ENCODE measurements at places on chromosomes 3 and 15.

- DNase-seq: no peak
Measured at GRCh38 chr15:77591968-77592613, 40.6 kb downstream of the LINGO1 start.

DNA sequence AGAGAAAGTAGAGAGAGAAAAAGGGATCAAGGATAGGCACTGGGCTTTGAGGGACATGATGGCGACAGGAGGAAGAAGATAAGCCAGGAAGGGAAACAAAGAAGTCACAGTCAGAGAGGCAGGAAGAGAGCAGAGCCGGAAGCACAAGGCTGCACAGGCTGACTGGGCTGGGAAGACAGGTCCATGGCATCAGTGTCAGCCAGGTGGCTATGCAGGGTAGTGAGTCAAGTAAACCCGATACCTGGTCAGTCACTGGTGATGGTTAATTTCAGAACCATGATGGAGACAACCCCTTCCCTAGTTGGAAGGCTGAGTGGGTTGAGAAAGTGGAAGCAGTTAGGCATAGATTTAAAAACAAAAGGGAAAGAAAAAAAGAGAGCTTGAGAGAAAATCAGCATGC, 203.8 kb downstream of the EPHB1 start:
- DNase-seq: no peak

GRCh38 chr3:58484722-58485069, 7.2 kb upstream of the KCTD6 start:
- DNase-seq: no peak

DNA sequence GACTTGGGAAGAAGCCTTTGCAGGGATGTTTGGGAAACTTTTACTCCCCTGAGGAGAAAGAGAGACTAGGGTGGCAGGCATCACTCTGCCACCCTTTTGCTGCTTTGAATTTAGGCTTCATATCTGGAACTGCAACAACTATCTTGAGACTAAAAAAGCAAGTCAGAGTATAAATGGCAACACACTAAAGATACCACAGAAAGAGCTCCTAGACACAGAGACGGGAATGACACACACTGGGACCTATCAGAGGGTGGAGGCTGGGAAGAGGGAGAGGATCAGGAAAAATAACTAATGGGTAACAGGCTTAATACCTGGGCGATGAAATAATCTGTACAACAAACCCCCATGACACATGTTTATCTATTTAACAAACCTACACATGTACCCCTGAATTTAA, 237.8 kb downstream of the FGF12 start:
- no peak for DNase-seq

DNA sequence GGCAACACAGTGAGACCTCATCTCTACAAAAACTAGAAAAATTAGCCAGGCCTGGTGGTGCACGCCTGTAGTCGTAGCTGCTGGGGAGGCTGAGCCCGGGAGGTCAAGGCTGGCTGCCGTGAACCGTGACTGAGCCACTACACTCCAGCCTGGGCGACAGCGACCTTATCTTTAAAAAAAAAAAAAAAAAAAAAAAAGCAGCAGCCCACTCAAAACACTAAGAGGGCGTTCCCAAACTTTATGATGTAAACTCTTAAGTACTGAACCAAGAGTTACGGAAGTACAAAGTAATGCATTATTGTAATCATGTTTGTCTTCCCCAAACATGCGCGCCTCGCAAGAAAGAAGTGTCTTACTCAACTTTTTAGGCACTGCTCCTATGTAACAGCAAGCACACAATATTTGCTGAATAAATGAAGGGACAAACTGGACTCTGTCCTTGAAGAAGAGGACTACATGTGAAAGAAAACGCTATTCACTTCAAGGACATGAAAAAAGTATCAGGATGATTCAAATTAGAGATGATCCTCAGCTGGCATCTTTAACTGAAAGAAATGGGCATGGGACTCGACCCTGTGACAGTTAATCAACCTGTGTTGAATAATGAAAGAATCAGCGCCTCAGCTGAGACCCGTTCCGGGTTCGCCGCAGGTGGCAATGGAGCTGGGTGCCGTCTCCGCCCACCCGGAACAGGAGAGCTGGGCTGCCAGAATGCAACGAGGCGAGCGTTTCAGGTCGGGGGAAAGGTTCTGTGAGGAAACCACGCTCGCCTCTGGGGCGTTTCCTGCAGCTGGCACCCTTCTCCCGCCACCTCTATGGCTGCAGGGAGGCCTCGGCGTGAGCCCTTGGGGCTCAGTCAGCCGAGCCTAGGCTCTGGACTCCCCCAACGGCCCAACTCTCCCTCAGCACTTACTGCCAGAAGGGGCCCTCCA, 718 bp downstream of the SPG11 start:
- DNase-seq: peak; percentile 35

GRCh38 chr15:84797801-84798200, 19.4 kb upstream of the ALPK3 start:
- no peak for DNase-seq

- no peak for DNase-seq
Measured at GRCh38 chr15:52148403-52148802, 35.8 kb upstream of the BCL2L10 start.

- DNase-seq: no peak
Measured at GRCh38 chr15:37133602-37134001, 33.3 kb upstream of the MEIS2 start.

GRCh38 chr15:60829416-60829815, 350.5 kb upstream of the ICE2 start:
- DNase-seq: no peak

DNA sequence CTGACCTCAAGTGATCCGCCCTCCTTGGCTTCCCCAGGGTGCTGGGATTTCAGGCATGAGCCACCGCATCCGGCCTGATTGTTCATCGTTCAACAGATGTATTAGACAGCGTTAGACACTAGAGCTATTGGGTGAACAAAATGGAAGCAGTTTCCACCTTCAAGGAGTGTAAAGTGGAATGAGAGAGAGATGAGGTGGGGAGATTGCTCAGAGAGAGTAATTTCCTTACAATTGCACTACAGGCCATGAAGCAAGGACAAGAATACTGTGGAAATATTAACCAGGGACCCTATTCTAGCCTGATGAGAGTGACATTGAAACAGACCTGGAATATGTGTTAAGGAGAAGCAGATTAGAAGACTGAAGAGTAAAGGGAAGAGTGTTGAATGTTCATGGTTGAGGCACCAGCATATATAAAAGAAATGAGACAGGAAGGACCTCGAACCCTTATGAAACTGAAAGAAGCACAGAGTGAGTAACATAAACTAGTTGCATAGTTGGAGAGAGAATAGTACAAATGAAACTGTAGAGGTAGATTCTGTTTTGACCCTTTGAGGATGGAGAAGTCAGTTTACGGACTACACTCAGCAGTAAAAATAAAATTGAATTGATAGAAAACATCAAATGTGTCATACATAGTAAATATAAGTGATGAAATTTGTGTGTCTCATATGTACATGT, 7.2 kb downstream of the RTF1 start:
- DNase-seq: peak; percentile 41

DNA sequence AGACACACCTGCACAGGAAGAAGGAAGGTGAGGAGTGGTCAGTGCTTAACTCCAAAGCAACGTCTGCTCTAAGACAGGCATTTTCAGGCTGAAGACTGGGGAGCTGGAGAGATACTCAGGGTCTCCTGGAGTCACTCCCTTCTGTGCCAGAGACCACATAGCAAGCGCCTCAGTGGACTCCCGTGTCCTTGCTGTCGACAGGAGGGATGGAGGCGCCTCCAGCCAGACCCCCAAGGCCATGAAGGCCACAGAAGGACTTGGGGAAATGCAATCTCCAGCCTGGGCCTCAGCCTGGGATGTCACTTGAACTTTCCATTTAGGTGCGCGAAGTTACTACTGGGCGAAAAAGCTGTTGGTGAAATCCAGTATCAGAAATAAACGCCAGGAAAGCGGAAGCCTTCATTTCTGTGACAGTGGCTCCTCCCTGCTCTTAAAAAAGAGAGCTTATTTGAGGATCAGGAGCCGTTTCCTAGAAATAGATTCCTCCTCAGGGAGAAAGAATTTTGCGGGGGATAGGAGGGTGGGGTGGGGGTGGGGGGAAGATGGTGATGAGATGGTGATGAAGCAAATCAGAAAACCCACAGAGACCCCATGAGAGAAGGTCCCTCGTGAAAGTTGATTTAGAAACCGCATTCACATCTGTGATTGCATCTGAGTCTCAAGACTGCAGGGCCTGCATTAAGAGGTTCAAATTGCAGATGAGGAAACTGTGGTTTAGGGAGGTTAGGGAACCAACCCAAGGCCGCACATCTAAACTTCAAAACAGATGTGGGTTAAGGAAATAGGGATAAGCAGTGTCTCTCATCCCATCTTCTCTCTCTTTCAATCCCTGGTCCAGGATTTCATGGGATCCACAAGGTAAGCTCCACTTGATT, 78.8 kb downstream of the ATP2B2 start:
- no peak for DNase-seq

DNA sequence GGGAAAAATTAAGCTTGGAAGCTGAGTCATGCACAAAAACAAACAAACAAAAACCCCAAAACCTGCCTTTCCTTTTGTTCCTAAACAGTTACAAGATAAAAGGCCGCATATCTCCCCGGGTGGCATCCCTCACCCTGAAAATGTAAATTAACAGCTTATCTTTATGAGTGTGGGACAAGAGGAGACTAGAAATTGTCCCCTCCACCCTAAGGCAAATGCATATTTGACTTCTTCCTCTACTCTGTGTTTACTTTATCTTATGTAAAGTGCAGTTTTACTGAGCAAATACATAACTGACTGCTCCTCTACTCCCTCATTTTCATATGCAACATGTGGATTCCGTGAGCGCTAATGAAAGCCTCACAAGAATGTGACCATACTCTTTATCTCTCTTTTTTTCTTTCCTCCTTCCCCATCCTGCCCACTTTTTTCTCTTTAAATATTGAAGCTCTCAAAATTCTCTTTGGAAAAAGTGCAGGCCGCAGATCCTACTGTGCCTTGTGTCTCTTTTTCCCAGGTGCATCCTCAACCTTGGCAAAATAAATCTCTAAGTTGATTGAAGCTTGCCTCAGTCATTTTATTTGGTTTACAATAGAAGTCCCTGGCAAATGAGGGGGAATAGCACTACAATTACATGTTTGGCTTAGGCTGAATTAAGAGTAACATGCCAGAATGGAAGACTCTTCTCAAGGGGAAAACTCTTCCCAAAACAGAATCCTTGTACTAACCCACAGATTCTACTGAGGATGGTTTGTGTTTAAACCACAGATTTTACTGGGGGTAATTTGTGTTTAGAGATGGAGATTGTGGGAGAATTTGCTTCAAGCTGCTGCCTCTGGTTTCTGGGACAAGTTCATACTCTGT, 72.7 kb upstream of the WDR72 start:
- DNase-seq: no peak

- DNase-seq: peak; percentile 79
Measured at GRCh38 chr15:99059010-99059981, 45.6 kb upstream of the SYNM start.

GRCh38 chr3:40584625-40585189, 59.9 kb downstream of the ZNF621 start:
- peak; percentile 39 for DNase-seq

GRCh38 chr3:46928282-46928681, 48.3 kb downstream of the CCDC12 start:
- DNase-seq: no peak

DNA sequence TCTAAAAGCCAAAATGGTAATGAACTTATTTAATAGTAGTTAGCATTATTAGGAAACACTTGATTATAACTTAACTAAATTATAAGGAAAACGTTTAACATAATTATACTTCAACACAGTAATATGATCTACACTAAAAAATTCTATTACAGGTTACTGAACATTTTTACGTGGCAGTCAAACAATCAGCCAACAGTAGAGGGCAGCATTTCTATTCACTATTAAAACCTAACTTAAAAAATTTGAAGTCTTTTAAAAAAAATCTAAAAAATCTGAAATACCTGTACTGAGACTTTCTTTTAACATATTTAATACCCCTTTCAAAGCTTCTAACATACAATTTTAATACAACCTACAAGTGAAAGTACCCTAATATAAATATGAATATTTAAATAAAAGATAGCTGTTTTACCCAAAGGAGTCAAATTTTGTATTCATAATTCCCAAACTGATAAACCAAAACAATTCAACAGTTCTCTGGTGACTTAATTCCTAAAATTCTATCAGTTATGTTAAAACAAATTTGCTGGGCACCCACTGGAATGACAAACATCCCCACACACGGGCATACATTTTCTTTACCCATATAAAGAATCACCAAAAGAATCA, 41.5 kb downstream of the DLG1 start:
- DNase-seq: no peak

- no peak for DNase-seq
Measured at GRCh38 chr3:100213891-100214573, 46.8 kb upstream of the TBC1D23 start.

DNA sequence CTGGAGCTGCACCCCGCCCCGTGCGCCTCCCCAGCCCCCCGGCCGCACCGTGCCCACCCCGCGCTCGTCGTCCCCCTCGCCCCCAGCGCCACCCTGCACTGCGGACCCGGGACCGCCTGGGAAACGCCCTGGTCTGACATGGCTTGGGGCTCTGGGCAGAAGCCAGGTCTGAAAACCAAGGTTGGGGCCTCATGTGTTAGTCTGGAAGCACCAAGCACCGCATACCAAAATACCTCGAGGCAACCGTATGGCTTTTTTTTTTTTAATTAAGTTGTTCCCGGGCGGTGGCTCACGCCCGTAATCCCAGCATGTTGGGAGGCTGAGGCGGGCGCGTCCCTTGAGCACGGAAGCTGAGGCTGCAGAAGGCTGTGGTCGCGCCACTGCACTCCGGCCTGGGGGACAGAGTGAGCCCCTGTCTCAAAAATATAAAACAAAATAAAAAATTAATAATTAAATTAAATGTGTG, 91.5 kb upstream of the CHD2 start:
- DNase-seq: no peak

DNA sequence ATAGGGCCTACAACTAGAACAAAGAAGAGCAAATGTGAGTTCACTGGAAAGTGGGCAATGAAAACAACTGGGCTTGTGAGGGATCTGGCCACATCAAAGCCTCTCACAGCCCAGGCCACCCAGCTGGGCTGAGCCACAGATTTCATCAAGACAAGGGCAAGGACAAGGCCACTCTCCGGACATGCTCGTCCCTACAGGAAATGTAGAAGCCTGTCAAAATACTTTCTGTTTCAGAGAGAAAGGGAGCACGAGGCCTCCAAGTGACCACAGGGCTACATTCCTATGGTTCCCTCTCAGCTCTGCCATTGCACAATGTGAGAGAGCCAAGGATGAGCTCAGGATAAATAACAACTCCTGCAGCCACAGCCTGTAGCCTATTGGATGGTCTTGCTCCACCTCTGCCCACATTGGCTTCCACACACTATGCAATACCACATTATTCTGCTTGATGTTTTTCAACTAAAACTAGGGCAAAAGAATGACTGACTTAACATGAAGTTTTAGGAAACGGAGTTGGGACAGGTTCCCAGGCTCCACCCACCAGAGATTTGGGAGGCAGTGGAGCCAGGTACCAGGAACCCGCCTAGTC, 12.1 kb downstream of the TBC1D2B start:
- DNase-seq: no peak
